ENCODE measurements at places on chromosomes 5 and 9. TPM values are rescaled to one million over a fixed set of nuclear protein-coding genes. Genes with fewer than 3 reads are reported as not detected.

- peak; percentile 27 for DNase-seq
Measured at GRCh38 chr9:126363847-126364671, 37.4 kb downstream of the MVB12B start.

GRCh38 chr9:81814794-81815464, 113.3 kb upstream of the SPATA31D4 start:
- no peak for DNase-seq

GRCh38 chr9:38131729-38132128, 62.7 kb upstream of the SHB start:
- no peak for DNase-seq

- peak; percentile 42 for DNase-seq
Measured at GRCh38 chr9:123710299-123710698, 219.6 kb downstream of the DENND1A start.

- no peak for DNase-seq
Measured at GRCh38 chr5:420632-421286, 22.2 kb upstream of the EXOC3 start.

Gene GCNT1
- 4.3 TPM for total RNA-seq

- no peak for DNase-seq
Measured at GRCh38 chr5:116681334-116682013, 106.9 kb upstream of the SEMA6A start.

Gene INSYN2B
- total RNA-seq: 3.1 TPM

DNA sequence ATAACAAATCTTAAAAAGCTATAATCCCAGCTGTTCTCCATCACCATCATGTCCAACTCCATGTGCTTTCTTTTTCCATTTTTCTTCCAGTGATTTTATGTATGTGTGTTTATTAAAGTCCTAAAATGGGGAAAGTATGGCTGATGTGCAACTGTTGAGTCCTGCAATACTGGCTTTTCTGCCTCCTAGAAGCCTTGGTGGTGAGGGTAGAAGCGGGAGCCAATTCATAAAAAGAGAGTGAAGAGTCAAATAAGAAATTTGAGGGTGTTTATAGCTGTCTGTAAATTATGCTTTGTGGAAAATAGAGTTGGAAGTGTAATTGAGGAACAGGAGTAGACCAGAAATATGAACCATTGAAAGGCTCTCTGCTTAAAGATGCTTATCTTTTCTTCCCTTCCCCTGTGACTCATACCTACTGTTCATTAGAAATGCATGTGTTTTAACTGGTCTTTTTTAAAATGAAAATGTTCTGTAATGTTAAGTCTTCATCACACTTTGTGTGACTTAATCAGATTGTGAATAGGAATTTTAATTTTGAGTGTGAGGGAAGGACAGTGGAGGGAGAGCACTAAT, 80.1 kb downstream of the ZCCHC7 start:
- peak; percentile 17 for DNase-seq

Gene CATSPER3
- 0.08 TPM for total RNA-seq

DNA sequence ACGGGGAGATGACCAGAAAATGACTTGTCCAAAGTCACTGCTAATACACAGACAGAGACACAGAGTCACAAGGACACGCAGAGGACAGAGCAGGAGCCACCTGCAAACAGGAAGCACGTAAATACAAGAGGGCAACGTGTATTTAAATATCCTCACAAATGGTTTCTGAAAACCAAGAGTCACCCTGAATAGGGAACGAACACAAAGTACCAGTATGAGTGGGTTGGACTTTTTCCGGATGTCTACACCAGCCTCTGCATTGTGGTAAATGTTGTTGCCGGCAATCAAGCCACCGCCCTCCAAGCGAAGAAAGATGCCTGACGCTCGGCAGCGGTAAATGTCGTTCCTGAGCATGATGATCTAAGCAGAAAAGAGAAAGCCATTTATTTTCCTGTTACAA, 44.5 kb downstream of the FBXO10 start:
- no peak for DNase-seq

Gene ZNF354C
- total RNA-seq: not detected

GRCh38 chr9:69768101-69768500, 8.3 kb upstream of the PTAR1 start:
- DNase-seq: no peak

Gene CCDC192
- not detected for total RNA-seq

GRCh38 chr9:84481231-84481630, 140.7 kb upstream of the SLC28A3 start:
- no peak for DNase-seq

Gene F2RL2
- total RNA-seq: 93.9 TPM

Gene SOX30
- not detected for total RNA-seq

Gene OBP2B
- total RNA-seq: not detected

Gene NUTM2G
- total RNA-seq: not detected

DNA sequence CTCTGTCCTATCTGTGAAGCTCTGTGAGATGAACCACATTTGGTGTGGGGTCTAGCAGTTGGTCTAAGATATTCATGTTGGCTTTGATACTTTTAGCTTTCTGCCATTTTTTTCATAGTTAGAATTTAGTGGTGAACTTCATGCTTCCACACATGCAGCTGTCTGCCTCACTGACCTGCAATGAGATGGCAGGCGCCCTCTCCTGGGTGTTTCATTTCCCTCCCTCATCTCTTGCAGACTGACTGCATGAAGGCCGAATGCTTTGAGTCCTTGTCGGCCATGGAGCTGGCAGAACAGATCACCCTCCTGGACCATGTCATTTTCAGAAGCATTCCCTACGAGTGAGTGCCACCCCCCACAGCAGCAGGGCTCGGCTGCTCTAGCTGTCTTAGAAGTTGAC, 26.1 kb upstream of the CKMT2 start:
- no peak for DNase-seq

- no peak for DNase-seq
Measured at GRCh38 chr5:36763454-36763853, 113.1 kb upstream of the NIPBL start.

DNA sequence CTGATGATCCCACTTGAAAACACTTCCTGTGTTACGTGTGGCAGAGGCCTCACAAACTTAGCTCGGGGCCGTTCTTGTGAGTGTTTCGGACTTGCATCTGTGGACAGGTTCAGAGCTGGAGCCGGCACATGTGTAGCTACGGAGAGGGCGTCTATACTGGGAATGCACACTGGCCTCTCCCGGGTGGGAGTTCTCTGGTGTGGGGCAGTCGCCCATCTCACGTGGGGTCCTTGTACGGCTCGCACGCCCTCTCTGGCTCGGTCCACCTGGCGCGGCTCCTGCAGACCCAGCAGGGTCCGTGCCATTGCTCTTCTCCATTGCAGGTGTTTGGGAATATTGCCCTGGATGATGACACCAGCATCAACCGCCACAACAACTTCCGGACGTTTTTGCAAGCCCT, 197.9 kb downstream of the CACNA1B start:
- DNase-seq: no peak

GRCh38 chr9:113416149-113416721, 5.7 kb downstream of the C9orf43 start:
- DNase-seq: no peak

Gene RAPGEF6
- 11.0 TPM for total RNA-seq

DNA sequence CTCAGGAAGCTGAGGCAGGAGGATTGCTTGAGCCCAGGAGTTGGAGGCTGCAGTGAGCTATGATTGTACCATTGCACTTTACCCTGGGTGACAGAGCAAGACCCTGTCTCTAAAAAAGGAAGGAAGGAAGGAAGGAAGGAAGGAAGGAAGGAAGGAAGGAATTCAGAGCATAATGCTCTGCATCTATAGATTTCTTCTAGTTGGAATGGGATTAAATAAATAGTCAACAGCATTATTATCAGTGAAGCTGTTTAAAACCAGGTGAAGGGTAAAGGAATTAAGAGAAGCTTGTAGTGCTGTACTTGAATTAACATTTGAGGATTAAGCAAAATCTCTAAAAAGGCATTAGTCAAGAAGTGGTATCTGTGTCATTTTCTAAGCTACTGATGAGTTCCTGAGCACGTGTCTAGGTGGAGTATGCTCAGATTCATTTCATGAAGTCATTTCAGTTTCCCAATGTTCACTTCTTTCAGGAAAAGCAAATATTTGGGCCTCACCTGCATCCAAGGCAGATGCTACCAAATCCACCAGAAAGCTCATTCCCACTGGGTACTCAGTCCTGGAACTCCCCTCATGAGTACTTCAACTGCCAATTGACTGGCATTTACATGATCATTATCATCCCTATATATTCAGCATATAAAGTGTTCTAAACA, 8.4 kb downstream of the PDE6A start:
- no peak for DNase-seq

Gene SLC36A1
- total RNA-seq: 9.4 TPM

Gene APBA1
- total RNA-seq: 0.41 TPM

DNA sequence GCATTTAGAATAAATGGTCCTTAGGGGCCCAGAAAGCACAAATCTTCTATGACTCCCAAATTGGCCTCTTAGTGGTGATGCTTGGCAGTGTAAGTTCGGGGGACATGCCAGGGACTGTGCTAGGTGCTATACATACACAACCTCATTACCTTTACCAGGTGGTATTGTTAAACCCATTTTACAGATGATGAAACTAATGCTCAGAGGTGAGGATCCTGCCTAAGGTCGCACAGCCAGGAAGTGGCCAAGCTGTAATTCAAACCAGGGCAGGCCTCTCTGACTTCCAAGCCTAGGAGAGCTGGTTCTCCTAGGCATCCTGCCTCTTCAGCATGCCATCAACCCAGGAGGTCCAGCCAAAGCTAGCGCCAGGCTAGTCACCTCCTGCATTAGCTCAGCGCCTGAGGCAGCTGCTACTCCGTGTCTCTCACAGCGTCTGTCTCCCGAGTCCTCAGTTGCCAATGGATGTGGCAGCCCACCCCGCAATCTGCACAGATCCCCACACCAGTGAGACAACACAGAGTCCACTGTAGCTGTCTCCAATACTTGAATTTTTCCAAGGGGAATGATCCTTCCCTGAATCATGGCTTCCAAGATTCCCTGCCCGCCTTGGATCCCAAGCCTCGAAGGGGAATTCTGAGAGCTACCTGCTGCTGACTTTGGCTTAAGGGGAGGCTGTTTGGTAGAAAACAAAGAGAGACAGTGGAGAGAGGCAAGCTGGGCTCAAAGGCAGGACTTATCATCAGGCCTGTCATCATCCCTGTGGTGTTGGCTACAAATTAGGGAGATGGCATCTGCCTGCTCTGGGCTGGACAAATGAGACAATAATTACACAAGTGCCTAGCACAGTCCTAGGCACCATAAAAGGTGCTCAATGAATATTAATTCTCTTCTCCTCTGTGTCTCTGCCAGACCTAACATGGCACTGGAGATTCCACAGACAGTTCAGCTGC, 52.6 kb downstream of the CRB2 start:
- DNase-seq: no peak

DNA sequence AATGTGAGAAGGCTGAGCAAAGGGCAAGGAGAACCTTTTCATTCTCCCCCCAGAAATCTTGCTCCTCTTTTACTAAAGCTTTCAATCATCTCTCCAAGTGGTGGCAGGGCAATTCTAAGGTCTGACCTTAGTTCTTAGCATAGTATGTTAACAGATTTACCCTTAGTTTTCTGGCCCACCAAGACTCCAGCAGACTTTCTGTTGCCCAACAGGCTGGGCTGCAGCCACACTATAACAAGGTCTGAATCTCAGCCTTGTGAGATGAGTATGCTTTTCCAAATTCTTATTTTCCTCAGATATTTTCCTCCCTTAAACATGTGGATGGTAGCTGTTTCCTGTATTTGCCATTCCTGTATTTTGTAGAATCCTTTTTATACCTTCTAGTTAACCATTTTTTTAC, 69.5 kb downstream of the NIPBL start:
- no peak for DNase-seq

GRCh38 chr5:108867656-108868055, 120.0 kb downstream of the FER start:
- DNase-seq: no peak

Gene ANKRD18B
- total RNA-seq: 0.75 TPM

- peak; percentile 98 for DNase-seq
Measured at GRCh38 chr9:121557581-121558447, 58.2 kb upstream of the GGTA1 start.

GRCh38 chr9:108553111-108553635, 302.6 kb downstream of the ACTL7B start:
- no peak for DNase-seq

Gene CDK7
- 63.9 TPM for total RNA-seq

- no peak for DNase-seq
Measured at GRCh38 chr5:179568721-179569120, 18.4 kb downstream of the RUFY1 start.

Gene RNF224
- not detected for total RNA-seq

Gene NMUR2
- not detected for total RNA-seq
